Effector memory CD8-positive, alpha-beta T cell (primary cell): ENCODE measurements at places on chromosomes 11 and 22.

DNA sequence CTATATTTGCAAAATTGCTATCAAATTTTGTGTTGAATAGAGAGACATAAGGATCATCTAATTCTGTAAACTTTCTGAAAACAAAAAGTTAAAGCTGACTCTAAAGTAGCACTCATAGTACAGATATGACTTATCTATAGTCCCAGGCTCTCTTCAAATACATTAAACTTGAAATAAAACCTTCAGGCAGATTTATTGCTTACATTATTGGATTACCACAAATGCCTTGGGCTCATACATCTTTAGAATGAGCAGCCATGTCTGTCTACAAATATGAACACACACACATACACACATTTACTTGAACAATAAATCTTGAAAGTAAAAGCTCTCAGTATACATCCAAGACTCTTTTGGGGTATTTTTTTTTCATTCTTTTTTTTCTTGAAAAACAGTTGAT, 207.9 kb downstream of the LUZP2 start:
- DNase-seq: no peak

DNA sequence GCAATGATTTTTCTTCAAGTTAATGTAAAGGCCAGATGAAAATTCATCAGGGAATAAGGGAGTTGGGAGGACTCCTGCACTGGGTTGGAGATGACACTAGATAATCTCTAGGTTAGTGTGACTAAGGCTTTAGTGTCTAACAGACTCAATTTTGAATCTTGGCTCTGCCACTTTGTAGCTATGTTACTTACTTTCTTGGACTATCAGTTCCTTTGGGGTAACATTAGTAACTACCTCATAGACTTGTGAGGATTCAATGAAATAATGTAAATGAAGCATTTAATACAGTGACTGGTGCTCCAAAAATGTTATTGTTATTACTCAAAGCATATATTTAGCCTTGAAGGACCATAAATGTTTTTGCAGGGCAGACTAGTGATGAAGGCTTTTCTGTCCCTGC, 9.6 kb upstream of the CCDC89 start:
- DNase-seq: no peak

DNA sequence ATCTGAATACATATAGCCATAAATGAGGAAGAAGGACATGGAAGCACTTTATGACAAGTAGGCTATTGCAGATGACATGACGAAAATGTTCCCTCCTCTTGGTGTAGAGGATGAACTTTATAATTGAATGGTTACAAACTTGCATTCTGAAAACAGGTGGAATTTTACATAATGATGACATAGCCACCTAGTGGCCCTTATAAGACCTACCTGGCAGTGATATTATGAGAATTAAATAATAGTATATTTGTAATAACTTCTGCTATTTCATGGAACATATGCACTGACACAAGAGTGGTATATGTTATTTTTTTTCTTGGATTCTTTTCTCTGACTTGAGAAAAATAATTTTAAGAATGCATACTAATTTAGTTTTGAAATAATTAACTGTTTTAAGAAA, 22.9 kb downstream of the TRIM22 start:
- DNase-seq: no peak

GRCh38 chr11:46285594-46286033, 8.2 kb downstream of the CREB3L1 start:
- DNase-seq: no peak

GRCh38 chr22:46830841-46831240, 68.4 kb downstream of the TBC1D22A start:
- DNase-seq: no peak

GRCh38 chr22:24985826-24986214, 33.3 kb downstream of the KIAA1671 start:
- no peak for DNase-seq

- no peak for DNase-seq
These were observed 20.6 kb upstream of the TRIM44 start for GRCh38 chr11:35641964-35642363.

GRCh38 chr11:47438721-47439120, 10.2 kb downstream of the RAPSN start:
- no peak for DNase-seq

GRCh38 chr11:123196060-123196714, 1.1 kb upstream of the CLMP start:
- no peak for DNase-seq

GRCh38 chr11:75270896-75271418, 30.4 kb downstream of the TPBGL start:
- DNase-seq: peak; percentile 23

DNA sequence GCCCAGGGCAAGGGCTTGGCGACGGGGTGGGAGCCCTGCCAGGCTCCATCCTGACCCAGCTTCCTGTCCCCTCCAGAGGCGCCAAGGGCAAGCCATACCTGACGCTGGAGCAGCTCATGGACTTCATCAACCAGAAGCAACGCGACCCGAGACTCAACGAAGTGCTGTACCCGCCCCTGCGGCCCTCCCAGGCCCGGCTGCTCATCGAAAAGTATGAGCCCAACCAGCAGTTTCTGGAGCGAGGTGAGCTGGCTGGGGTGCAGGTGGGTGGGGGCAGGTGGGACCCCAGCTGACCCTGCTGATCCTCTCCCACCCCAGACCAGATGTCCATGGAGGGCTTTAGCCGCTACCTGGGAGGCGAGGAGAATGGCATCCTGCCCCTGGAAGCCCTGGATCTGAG, 5.0 kb downstream of the PLCB3 start:
- no peak for DNase-seq

DNA sequence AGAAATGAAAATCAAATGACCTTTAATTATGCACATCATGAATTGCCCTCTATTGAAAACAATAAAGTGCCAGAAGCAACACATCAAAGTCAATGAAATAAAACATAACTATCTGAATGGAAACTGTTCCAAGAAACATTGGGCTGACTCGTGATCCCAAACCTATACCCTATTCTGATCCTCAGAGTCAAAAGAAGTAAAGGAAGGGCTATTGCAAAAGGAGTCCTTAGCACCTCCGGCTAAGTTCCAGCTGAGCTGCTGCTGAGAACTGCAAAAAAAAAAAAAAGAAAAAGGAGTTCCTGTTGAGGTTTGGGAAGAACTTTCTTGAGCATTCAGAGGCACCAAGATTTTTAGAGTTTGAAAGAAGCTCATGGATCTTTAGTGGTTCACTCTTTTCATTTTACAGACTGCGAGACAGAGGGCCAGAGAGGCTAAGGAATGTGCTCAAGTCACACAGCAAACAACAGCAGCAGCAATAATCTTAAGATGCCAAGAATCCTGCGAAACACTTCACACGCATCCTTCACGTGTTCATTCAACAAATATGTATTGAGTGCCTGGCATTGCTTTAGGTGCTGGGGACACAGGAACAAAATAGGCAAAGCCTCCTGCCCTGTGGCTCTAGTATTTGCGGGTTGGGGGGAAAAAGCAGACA, 841 bp upstream of the TMPRSS13 start:
- DNase-seq: no peak
